ENCODE measurements at places on chromosomes 2 and 18.

DNA sequence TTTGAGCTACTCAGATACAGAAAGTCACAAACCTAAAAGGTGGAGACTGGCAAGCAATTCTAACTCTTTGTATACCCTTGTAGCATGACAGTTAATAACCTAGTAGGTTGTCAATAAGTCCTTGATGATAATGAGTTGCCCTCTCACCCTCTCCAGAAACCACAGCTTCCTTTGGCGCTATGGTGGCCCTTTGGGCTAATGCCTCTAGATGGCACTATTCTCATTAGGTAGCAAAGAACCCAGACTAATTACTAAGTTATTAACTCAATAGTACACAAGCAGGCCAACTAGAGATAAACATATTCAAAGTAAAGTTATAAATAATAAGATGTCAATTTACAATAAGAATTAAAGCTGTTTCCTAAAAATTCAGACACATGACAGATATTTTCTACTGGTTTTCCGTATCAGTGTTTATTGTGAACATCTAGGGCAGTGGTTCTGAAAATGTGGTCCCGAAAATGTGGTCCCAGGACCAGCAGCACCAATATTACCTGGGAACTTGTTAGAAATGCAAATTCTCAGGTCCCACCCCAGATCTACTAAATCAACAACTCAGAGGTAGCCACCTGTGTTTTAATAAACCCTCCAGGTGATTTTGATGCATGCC lies 41.1 kb downstream of the LDAH start:
- no peak for DNase-seq

DNA sequence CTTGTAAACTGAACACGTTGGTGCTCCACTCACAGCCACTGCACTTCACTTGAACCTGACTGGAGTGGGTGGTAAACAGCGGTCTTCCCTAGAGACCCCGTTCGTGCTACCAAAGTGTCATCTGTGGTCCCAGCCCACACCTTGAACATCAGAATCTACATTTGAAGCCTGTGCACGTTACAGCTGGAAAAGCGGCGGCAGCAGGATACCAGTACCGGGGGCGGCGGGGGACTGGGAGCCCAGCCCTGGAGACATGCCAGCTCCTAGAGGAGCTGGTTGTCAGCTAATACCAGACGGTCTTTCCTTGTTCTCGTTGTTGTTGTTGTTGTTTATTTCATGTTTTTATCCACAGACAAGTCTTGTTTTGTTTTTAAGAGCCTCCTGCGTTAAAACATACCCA lies 156.7 kb downstream of the WDSUB1 start:
- DNase-seq: no peak

DNA sequence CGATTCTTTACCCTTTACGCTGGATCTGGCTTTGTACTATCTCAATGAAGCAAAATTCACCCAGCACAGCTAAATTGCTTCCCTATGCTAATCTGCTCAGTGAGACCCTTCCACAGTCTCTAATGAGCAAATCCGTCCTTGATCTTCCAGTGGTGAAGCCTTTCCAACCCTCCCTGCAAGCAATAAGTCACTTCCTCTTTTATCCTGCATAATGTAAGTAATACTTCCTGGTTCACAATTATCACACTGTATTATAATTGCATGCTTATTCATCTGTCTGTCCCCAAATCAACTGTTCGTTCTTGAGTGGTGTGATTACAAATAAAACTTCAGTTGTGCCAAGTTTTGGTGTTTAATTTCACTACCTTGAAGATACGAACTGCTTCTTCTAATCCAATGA lies 404.0 kb downstream of the ADCYAP1 start:
- DNase-seq: no peak

DNA sequence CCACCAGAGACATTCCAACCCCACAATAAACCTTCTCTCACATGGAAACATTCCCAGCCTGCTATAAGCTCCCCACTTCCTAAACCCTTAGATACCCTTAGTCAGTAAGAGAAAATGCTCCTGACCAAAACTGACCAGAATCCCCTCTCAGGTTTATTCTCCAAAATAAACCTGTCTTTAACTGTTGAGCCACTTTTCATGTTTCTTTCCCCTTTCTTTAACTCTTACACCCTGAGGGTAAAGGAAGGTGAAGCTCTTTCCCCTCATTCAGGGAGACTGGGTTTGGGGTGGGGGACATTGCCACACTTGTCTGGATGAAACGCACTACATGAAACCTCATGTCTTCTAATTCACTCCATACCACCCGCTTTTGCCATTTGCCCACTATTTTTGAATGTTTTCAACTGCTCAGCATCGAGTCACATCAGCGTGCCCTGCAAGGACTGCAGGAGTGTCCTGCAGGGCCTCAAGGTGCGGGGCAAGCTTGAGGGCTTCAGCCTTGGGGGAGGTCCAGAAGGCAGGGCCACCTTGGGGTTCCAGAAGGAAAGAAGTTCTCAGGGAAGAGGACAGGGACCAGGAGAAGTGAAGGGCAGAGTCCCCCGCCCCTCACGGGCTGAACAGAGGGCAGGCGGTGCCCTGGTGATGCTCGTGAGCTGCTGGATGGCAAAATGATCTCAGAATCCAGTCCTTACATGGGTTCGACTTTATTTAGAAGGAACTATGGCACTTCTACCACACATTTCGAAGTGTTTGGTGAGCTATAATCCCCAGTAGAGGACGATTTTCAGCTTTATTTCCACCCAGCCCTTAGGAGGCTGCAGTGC lies 4.2 kb upstream of the SP140L start:
- no peak for DNase-seq

- DNase-seq: no peak
These were observed 21.6 kb downstream of the CIB4 start for GRCh38 chr2:26619521-26619951.

DNA sequence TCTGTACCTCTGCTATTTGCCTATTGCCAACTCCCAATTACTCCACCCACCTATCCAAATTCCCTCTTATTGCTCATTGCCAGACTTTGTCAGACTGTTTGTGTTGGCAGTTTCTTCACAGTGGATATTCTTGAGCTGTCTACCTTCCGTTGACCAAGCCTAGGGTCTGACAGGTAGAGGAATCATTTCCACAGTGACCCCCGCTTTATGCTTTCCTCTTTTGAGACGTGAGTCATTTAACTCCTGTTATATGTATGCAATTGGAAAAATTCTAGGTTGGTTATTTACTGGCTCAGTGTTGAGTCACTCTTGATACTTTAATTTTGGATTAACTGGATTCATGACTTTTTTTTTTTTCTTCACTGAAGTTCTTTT lies 187.7 kb downstream of the IRS1 start:
- DNase-seq: no peak

DNA sequence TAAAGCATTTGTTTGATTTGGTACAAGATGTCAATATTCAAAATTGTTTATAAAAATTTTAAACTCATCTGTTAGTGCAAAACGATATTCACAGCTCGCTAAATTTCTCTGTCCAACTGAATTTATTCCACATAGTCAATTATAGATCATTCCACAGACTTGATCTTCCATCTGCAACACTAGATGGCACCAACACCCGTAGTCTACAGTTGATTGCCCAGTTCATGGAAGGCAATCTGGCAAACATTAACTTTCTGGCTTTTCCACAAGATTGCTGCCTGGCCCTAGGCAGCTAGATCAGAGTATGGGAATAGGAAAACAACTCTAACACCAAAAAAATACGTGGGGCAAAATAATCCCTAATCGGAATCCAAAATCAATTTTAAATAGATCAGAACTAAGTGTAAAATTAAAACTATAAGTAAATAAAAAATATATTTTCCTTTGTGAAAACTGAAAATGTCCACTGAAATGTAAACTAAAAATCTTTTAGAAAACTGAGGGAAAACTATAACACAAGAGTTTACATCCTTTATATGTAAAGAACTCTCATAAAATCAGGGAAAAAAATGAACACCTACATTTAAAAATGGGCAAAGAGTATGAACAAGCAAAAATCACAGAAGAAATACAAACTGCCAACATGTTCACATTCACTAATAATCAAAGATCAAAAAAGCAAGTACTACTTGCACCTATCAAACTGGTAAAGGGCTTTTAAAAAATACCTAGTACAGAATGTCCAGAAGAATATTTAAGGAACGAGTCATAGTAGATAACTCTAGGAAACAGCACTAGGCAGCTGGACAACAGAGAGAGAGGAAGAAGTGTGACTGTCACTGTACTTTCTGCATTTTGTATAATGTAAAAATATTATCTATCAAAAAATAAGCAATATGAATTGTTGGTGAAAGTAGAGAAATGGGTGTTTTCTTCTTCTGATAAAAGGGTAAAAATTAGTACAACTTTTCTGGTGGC lies 35.0 kb downstream of the RTN4 start:
- DNase-seq: peak; percentile 9

GRCh38 chr18:49167084-49167483 lies 216.3 kb upstream of the SMAD7 start:
- no peak for DNase-seq

- no peak for DNase-seq
These were observed 13.5 kb upstream of the SALL3 start for GRCh38 chr18:78965917-78966792.

- no peak for DNase-seq
These were observed 159.9 kb downstream of the ZNF521 start for GRCh38 chr18:25192065-25192464.

GRCh38 chr2:236305531-236305930 lies 41.3 kb upstream of the ASB18 start:
- no peak for DNase-seq

DNA sequence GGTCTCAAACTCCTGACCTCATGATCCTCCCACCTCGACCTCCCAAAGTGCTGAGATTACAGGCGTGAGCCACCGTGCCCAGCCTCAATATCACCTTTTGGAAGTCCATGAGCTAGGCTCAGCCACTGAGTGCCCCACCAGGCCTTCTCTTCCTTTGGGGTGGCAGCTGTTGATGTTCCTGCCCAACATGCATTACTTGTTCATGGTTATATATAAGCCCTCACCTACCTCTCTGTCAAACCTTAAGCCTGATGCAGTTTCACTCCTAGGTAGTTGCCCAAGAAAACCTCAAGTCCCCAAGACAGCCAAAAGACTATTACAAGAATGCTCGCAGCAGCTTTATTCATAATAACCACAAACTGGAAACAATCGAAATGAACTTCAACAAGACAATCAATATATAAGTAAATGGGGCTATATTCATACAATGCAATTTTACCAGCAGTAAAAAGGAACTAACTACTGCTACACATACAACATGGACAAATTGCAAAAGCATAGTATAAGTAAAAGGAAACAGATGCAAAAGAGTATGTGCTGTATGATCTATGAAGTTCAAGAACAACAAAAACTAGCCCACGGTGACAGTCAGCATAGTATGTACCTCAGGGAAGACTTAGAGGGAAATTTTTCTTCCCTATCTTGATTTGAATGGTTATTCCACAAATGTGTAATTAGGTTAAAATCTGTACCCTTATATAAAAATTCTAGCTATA lies 59.6 kb upstream of the REL start:
- DNase-seq: no peak

- DNase-seq: no peak
These were observed 47.8 kb upstream of the AGAP1 start for GRCh38 chr2:235446082-235446481.

DNA sequence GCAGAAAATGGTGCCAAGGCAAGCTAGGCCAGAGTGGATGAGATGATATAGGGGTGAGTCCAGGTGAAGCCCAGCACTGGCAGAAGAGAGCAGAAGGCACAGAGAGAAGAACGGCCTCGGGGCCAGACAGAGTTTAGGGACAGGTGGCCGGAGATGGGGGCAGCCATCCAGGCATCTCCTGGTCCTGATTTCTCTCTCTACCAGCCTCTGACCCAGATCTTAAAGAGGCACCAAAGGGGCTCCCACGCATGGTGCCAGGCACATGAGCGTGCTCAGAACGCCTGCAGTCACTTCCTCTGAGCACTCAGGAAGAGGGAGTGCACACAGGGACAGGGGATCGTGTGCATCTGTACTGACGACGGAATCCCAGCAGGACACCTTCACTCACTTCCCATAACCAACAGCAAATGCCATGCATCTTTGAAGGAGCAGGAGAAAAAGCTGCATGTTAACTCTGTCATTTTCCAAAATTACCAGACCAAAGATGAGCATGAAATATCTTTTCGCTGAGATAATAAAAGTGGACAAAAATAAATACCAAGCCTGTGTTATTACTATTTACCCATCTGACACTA lies 427.8 kb upstream of the MYT1L start:
- DNase-seq: no peak

GRCh38 chr2:96962567-96963203 lies 23.7 kb downstream of the FAM178B start:
- DNase-seq: peak; percentile 79

GRCh38 chr2:164061129-164061746 lies 325.4 kb upstream of the FIGN start:
- no peak for DNase-seq

- peak; percentile 9 for DNase-seq
These were observed 485 bp upstream of the GALNT3 start for GRCh38 chr2:165794536-165794928.

- DNase-seq: peak; percentile 5
These were observed 519 bp downstream of the TTL start for GRCh38 chr2:112482309-112483041.

DNA sequence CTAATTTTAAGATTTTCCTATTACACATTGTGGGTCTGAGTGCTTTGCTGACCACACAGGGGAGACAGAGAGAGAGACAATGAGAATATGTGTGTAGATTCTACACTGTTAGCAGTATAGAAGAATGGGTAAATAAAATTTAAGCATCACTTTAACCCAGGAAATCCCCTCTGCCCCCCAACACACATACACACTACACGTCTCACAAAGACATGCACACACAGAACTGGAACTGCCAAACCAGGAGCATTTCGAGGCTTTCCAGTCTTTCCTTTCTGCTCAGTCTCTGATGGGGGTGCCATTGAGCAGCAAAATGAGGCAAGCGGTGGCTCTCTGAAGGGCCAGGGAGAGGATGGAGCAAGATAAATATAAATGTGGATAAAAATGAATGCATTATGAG lies 2.5 kb downstream of the MERTK start:
- DNase-seq: no peak

DNA sequence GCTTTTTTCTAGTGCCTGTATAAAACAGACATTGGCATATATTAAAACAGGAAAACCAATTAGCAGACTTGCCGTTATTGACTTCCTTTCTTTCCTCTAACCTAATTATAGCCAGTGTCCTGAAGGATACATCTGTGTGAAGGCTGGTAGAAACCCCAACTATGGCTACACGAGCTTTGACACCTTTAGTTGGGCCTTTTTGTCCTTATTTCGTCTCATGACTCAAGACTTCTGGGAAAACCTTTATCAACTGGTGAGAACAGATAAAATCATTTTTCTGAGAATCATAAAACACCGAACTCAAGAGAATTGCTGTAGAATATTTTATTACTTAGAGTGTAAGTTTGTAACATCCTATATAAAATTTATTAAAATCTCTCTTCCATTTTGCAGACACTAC lies 74.3 kb downstream of the SCN2A start:
- DNase-seq: no peak

GRCh38 chr18:74226156-74226555 lies 65.6 kb downstream of the CYB5A start:
- DNase-seq: no peak

DNA sequence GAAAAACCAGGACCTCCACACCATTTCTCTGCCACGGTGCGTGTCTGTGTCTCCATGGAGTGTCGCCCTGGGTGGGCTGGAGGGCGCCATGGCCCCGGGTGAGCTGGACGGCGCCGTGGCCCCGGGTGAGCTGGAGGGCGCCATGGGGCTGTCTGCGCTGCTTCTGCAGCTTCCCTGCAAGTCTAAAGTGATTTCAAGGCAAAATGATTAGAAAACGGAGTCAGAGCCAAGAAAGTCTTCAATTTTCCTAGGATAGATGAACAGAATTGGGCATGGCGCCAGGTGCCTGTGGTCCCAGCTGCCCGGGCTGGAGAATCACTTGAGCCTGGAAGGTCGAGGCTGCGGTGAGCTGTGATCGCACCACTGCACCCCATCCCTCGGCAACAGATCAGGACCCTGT lies 27.7 kb upstream of the NFATC1 start:
- DNase-seq: no peak

Measured in T-helper 9 cell (primary cell).